ENCODE measurements at places on chromosomes 12 and 14. TPM values are rescaled to one million over a fixed set of nuclear protein-coding genes. Genes with fewer than 3 reads are reported as not detected.

DNA sequence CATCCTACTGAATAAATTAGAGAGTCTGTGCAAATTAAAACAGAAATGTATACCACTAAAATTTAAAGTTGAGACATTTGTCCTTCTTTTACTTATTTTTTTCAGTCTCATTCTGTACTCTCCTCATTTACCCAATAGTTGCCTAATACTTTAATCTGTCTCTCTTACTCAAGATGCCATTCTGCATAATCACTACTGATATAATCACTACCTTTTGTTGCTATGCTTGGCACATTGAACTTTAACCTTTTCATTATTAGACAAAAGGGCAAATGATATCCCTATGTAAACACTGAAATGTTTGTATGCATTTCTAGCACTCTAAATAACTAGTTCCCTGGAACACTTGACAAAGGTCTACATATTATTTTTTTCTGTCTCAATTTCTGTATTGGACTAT, 1108.3 kb upstream of the FLRT2 start:
- no peak for DNase-seq

GRCh38 chr12:96874211-96874610, 32.8 kb upstream of the NEDD1 start:
- no peak for DNase-seq

DNA sequence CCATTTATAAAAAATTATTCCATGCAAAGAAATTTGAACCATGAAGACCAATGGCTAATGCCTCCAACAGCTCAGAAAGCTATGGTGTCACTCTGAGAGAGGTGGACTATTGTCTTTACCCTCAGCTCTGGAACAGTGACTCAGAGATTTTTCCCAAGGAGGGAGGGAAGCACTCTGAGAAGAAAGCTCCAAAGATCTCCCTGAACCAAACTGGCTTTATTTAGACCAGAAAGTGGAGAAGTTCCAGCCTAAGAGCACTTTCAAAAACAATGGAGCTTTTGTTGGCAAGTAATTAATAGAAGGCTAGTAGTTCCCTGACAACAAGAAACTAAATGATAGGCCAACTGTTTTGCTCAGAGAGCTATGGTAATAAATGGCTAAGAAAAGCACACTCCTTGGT, 599.9 kb upstream of the MDGA2 start:
- no peak for DNase-seq

DNA sequence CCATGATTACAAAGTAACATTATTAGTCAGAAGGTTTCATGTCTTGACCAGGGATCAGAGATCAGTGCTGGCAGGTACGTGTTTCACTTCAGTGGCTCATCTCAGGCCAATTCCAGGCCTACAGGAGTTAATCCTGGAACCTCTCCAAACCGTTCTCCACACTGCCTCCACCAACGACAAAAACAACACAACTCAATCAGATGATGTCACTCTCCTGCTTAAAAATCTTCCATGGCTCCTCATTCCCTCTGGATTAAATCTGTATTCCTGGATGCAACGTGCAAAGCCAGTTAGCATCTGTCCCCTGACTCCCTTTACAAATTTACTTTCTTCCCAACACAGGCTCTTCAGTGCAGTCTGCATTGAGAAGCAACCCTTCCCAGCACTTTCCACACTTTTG, 34.3 kb upstream of the TXNRD1 start:
- no peak for DNase-seq

DNA sequence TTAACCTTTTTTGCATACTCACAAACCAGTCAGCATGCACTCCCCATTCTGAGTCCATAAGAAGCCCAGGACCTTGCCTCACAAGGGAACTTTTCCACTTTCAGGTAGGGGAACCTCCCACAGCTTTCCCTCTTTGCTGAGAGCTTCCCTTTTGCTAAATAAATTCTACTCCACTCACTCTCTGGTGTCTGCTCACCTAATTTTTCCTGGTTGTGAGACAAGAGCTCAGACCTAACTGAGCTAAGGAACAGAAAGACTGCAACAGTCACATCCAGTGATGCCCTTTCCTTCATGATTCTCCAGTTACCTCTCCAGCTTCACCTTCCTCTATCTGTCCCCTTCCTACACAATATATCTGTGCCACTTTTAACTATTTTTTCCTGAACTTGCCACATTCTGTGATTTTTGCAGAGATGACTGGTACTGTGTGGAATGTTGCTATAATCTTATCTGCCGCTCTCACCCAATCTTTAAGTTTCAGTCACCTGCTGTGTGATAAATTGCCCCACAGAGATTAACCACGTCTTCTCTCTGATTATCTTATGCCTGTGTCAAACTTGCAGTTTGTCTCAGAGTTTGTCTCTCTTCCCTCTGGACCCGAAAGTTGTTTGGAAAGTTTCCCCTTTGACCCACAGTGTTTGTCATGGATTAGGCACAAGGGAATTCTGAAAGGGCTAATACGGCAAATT, 737.1 kb upstream of the FLRT2 start:
- no peak for DNase-seq

DNA sequence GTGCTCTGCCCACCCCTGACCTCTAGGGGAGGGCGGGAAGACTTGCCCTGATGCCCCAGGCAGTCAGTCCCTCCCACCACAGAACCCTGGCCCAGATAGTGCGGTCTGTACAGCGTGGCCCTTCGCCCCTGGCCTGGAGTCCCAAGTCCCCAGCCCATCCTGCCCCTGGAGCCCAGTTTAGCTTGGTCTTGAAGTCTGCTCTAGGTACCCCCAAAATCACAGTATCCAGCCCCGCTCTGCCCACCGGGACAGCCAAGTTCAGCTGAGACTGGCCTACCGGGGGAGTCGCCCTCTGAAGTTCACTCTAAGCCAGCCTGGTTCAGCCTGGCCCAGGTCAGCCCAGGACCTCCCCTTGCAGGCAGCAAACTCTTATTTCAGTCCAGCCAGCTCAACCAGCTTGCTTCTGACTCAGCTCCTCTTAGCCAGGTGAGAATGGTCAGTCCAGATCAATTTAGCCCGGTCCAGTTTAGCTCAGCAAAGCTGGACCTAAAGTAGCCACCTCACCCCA, 75.9 kb downstream of the TMEM121 start:
- no peak for DNase-seq

The SNRPF gene
- 37.0 TPM for total RNA-seq

The TSPAN11 gene
- total RNA-seq, result 27.7 TPM

The SDS gene
- total RNA-seq, result not detected

Data from neural progenitor cell (in vitro differentiated cells).